ENCODE measurements at places on chromosomes 12 and 14.

DNA sequence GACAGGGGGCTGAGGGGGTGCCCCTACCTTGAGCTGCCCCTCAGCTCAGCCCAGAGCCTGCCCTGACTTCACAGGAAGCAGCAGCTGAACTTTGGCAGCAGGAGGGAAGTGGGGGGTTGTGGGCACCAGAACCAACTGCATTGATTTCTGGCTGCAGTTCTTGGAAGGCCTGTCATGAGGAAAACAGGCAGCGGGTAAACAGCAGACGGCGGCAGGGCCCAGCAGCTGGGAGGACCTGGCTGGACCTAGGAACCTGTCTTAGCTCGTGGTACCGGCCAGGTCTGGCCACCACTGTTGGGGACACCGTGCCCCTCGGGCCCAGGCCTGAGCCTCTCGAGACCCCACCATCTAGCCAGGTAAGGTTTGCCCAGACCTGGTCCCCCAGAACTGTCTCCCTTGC, 154.2 kb upstream of the MYL2 start:
- DNase-seq: no peak

- DNase-seq: no peak
Observed at GRCh38 chr12:48972952-48973483, 1.5 kb upstream of the WNT10B start.

- DNase-seq: no peak
Observed at GRCh38 chr14:73895939-73896338, 9.3 kb downstream of the ZNF410 start.

- DNase-seq: no peak
Observed at GRCh38 chr14:95468448-95469133, 47.9 kb downstream of the SYNE3 start.

- no peak for DNase-seq
Observed at GRCh38 chr14:69921052-69921451, 41.8 kb downstream of the SMOC1 start.

GRCh38 chr14:57051633-57052032, 217.1 kb downstream of the EXOC5 start:
- DNase-seq: no peak

DNA sequence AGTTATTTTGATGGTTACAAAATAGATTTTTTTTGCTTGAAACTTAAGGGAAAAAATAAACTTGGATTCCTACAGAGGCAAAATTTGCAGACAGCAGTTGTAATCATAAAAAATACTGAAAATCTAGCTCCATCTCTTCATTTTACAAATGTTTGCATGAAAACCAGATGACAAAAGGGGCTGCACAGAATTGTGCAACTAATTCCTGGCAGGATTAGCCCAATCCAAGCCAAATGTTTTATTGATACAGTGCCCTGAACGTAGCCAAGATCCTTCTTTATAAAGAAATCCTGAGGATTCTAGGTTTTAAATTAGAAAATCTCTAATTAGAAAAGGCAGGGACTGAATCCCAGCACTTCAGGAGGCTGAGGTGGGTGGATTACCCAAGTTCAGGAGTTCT, 356.4 kb upstream of the SEL1L start:
- DNase-seq: no peak

DNA sequence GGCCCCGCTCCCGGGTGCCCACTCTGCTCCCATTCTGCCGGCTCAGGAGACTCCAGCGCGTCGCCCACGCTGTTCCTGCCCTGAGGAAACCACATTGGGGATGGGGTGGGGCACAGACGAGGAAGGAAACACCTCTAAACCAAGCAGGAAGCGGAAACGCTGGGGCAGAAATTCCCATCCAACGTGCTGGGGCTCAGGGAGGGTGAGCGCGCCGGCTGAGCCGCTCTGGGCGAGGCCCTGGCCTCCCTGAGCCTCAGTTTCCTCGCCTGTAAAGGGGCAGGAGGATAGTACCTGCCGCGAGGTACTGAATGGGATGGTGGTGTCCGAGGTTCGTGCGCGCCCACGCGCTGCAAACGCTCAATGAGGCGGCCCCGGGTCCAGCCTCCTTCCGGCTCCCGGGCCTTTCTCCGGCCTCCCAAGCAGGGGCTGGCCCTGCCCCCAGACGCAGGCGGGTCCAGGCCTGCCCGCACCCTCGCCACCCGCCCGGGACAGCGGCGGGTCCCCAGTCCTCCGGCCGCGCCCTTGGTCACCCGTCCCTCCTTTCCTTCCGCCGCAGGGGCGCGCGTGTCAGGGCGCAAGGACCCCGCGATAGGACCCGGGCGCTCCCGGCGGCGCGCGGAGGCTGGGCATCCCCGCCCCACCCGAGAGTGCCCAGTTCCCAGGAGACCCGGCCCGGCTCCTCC, 673 bp downstream of the BEGAIN start:
- no peak for DNase-seq

Data from stimulated activated CD4-positive, alpha-beta T cell treated with anti-CD3 and anti-CD28 coated beads, Interleukin-1b, Interleukin-23, amount 100 ng/mL, for 1 hour (primary cell).